Spinal cord (tissue), 10 donors: ENCODE measurements at places on chromosomes 4 and X. TPM values are rescaled to one million over a fixed set of nuclear protein-coding genes. Genes with fewer than 3 reads are reported as not detected.

- no peak overlapping the region for H3K4me3 ChIP-seq
- H3K27me3 ChIP-seq, result no peaks in the 10 kb centered on the region
- DNase-seq, result no peak
- no peaks in the 10 kb centered on the region for H3K4me1 ChIP-seq
Observed at GRCh38 chr4:28278676-28279075, 1418.0 kb downstream of the STIM2 start.

GRCh38 chrX:7133050-7133440 lies 14.5 kb upstream of the STS start:
- no peak overlapping the region for H3K4me3 ChIP-seq
- no peak overlapping the region for H3K27ac ChIP-seq
- H3K36me3 ChIP-seq, result peaks cover 3% of the 10 kb centered on the region
- DNase-seq, result no peak
- peaks cover 5% of the 10 kb centered on the region for H3K4me1 ChIP-seq

Gene ENPP6
- 53.3 TPM for total RNA-seq

- no peak overlapping the region for H3K4me3 ChIP-seq
- H3K27ac ChIP-seq, result no peak overlapping the region
- no peaks in the 10 kb centered on the region for H3K27me3 ChIP-seq
- H3K4me1 ChIP-seq, result no peaks in the 10 kb centered on the region
- DNase-seq, result peak; percentile 43
Observed at GRCh38 chr4:46931981-46932380, 22.9 kb upstream of the COX7B2 start.

DNA sequence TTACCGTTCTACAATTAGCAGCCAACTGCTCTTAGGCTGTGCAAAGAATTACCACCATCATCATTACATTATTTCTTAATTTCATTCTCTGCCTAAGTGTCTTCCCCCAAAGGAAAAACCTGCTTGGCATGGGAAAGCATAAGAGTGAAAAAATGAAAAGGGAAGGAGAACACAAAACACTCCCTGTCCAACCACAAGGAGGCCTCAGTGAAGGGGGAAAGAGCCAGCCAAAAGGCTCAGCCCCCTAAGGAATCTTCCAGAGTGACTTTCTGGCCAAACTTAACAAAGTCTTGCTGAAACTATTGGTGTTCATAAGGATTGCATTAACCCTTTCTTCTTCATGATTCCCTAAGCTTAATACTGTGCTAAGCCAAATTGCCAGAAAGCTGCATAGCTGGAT lies 287.4 kb downstream of the SMARCA1 start:
- H3K27ac ChIP-seq, result no peak overlapping the region
- DNase-seq, result no peak
- no peaks in the 10 kb centered on the region for H3K27me3 ChIP-seq
- no peaks in the 10 kb centered on the region for H3K36me3 ChIP-seq

Gene CT47B1
- not detected for total RNA-seq

- DNase-seq, result no peak
- H3K27ac ChIP-seq, result peak overlapping the region; percentile 76
- H3K36me3 ChIP-seq, result no peaks in the 10 kb centered on the region
- peak overlapping the region; percentile 26 for H3K4me3 ChIP-seq
Observed at GRCh38 chr4:71229477-71230270, 109.1 kb upstream of the SLC4A4 start.

DNA sequence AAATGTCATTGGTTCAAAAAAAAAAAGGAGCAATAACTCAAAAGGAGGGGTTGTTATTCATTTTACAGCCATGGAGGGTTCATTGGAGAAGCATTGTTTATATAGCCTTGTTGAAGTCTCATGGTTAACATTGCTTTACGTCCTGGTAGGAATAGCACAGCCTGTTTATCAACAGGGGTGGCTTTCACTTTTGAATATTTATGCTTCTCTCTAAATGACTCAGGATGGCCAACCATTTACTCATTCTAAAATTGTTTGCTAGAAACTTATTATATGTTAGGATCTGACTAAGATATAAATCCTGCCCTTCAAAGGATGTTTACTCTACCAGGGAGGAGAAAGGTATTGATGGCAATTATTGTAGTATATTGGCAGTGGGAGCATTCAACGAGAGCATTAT lies 534.1 kb upstream of the GALNTL6 start:
- H3K27me3 ChIP-seq, result no peaks in the 10 kb centered on the region
- no peaks in the 10 kb centered on the region for H3K4me1 ChIP-seq
- no peak overlapping the region for H3K27ac ChIP-seq
- H3K36me3 ChIP-seq, result no peaks in the 10 kb centered on the region

DNA sequence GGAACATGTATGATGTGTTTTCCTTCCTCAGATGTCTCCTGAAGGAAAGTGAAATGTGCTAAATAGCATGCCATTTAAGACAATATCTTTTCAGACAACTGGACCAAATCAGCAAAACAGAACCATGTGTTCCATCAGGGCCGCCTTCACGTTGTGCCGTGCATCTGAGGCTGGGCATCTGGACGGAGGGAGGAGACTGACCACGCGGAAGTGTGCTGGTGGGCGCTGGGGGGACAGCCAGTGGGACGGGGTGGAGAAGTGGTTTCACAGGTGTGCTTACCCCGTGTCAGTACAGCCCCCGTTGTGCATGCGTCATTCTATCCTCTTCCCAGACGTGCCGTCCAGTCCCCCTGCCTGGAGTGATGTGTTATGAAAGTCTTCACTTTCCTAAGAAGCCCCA lies 342.1 kb upstream of the FAT1 start:
- no peak overlapping the region for H3K4me3 ChIP-seq
- H3K36me3 ChIP-seq, result no peaks in the 10 kb centered on the region
- peaks cover 4% of the 10 kb centered on the region for H3K4me1 ChIP-seq
- DNase-seq, result no peak
- H3K27me3 ChIP-seq, result no peaks in the 10 kb centered on the region
- no peak overlapping the region for H3K27ac ChIP-seq

- no peak for DNase-seq
- H3K4me3 ChIP-seq, result no peak overlapping the region
- peaks cover 45% of the 10 kb centered on the region for H3K4me1 ChIP-seq
Observed at GRCh38 chr4:7199129-7199725, 6.9 kb downstream of the SORCS2 start.

GRCh38 chrX:9997524-9997923 lies 30.4 kb downstream of the CLDN34 start:
- no peak overlapping the region for H3K27ac ChIP-seq
- H3K4me1 ChIP-seq, result no peaks in the 10 kb centered on the region
- H3K4me3 ChIP-seq, result no peak overlapping the region
- H3K36me3 ChIP-seq, result peaks cover 5% of the 10 kb centered on the region

Gene PDZD4
- 49.2 TPM for total RNA-seq

Gene CTAG2
- total RNA-seq, result not detected

Gene CLNK
- total RNA-seq, result under 0.01 TPM

GRCh38 chr4:26342328-26343037 lies 21.7 kb downstream of the RBPJ start:
- no peak for DNase-seq
- H3K4me3 ChIP-seq, result no peak overlapping the region
- H3K36me3 ChIP-seq, result no peaks in the 10 kb centered on the region

DNA sequence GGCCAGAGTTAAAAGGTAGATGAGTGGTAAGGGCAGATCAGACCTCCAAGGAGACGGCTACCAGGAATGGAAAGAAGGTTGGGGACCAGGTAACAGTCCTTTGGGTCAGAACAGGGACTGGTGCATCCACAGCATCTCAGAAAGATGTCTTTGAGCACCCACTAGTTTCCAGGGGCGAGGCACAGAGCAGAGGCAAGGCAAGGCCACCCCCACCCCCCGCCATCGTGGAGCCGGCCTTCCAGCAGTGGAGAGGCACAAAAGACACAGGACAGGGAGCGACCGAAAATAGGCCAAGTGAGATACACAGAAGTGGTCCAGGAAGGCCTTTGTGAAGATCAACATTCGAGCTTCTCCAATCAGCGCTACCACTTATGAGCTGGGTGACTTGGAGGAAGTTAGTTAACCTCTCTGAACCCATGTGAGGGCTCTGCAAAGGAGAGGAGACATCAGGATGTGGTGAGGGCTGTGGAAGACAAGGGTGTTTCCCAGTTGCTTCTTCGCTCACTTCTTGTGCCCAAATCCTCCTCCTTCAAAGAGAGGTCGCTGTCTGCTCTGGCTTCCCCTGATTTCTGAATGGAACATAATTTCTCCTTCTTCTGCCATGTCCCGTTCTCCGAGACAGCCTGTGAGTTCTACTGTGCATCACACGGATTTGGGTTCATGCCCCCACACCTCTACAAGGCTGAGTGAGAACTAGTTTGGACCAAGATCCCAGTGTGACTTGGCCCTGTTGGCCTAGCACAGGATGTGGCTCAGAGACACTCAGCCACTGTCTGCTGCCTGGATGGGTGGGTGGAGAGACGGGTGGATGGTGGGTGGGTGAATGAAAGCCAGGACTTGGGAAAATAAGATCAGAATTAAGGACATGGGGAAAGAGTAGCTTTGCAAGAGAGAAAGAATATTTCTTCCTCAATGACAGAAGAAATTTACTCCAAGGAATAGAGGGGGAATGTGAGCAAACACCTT lies 16.7 kb upstream of the MSX1 start:
- DNase-seq, result no peak
- peaks cover 26% of the 10 kb centered on the region for H3K4me1 ChIP-seq
- no peak overlapping the region for H3K4me3 ChIP-seq
- peaks cover 2% of the 10 kb centered on the region for H3K27me3 ChIP-seq

Gene DNASE1L1
- total RNA-seq, result 13.4 TPM

Gene GPC3
- total RNA-seq, result 70.5 TPM

GRCh38 chr4:108352664-108353308 lies 184.1 kb upstream of the LEF1 start:
- no peak overlapping the region for H3K4me3 ChIP-seq
- DNase-seq, result no peak
- H3K27ac ChIP-seq, result peak overlapping the region; percentile 12
- no peaks in the 10 kb centered on the region for H3K36me3 ChIP-seq

- no peaks in the 10 kb centered on the region for H3K27me3 ChIP-seq
- no peak overlapping the region for H3K4me3 ChIP-seq
- H3K27ac ChIP-seq, result no peak overlapping the region
- no peaks in the 10 kb centered on the region for H3K4me1 ChIP-seq
- no peak for DNase-seq
- no peaks in the 10 kb centered on the region for H3K36me3 ChIP-seq
Observed at GRCh38 chrX:20712811-20713210, 446.1 kb upstream of the RPS6KA3 start.

- no peak for DNase-seq
- peaks cover 7% of the 10 kb centered on the region for H3K27me3 ChIP-seq
- H3K4me3 ChIP-seq, result no peak overlapping the region
- H3K4me1 ChIP-seq, result peaks cover 3% of the 10 kb centered on the region
- H3K36me3 ChIP-seq, result no peaks in the 10 kb centered on the region
- H3K27ac ChIP-seq, result no peak overlapping the region
Observed at GRCh38 chrX:145673841-145674240, 143.8 kb upstream of the SLITRK2 start.

DNA sequence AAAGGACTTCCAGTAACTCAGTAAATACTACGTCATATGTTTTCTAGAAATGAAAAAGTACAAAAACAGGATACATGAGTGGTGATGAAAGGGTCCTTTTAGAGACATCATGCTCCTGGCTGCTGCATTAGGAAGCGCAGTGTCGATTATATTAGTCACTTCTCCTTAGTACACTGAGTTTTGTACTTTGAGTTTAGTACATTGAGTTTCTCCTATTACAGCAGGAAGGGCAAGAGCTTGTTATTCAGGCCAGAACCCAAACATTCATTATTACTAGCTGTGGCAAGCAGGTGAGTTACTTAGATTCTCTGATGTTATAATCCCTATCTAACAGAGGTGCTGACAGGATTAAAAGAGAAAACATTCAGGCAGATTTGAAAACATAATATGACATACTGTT lies 21.3 kb downstream of the RPGR start:
- no peak overlapping the region for H3K27ac ChIP-seq
- H3K4me1 ChIP-seq, result no peaks in the 10 kb centered on the region
- H3K4me3 ChIP-seq, result no peak overlapping the region
- no peaks in the 10 kb centered on the region for H3K36me3 ChIP-seq
